ENCODE measurements at places on chromosomes 16 and 17. TPM values are rescaled to one million over a fixed set of nuclear protein-coding genes. Genes with fewer than 3 reads are reported as not detected.

GRCh38 chr16:54506741-54507500 is 220.3 kb upstream of the IRX3 start:
- no peaks in the 10 kb centered on the region for H3K4me1 ChIP-seq
- no peak overlapping the region for H3K27ac ChIP-seq
- H3K4me3 ChIP-seq, result no peak overlapping the region
- no peaks in the 10 kb centered on the region for H3K36me3 ChIP-seq
- peaks cover 9% of the 10 kb centered on the region for H3K27me3 ChIP-seq

DNA sequence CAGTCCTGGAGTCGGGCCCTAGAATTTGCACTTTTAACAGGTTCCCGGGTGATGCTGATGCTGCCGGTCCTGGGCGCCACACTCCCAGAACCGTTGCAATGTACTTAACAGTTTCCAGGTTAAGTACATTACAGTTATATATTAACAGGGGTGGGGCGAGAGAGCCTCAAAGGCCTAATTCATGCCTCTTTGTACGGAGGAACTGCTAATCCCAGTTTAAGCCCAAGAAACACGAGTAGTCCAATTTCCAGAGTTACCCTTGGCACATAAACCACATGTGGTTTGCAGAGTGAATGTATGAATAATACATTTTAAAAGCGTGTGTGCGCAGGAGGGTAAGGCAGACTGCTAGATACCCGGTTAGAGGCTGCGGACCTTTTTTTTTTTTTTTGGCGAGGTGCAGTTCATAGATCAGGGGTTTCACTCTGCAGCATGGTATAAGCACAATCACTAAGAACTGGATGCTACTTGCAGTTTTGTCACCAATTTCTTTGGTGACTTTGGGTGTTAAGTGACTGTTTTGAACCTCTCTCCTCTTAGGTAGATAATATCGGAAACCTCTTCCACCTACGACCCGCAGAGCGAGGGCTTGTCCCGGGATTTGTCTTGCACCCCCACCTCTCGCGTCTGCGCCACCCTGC is 713 bp downstream of the COX11 start:
- DNase-seq, result peak; percentile 65
- peaks cover 11% of the 10 kb centered on the region for H3K36me3 ChIP-seq
- no peak overlapping the region for H3K27ac ChIP-seq
- no peaks in the 10 kb centered on the region for H3K27me3 ChIP-seq
- no peak overlapping the region for H3K4me3 ChIP-seq
- H3K4me1 ChIP-seq, result peaks cover 31% of the 10 kb centered on the region

DNA sequence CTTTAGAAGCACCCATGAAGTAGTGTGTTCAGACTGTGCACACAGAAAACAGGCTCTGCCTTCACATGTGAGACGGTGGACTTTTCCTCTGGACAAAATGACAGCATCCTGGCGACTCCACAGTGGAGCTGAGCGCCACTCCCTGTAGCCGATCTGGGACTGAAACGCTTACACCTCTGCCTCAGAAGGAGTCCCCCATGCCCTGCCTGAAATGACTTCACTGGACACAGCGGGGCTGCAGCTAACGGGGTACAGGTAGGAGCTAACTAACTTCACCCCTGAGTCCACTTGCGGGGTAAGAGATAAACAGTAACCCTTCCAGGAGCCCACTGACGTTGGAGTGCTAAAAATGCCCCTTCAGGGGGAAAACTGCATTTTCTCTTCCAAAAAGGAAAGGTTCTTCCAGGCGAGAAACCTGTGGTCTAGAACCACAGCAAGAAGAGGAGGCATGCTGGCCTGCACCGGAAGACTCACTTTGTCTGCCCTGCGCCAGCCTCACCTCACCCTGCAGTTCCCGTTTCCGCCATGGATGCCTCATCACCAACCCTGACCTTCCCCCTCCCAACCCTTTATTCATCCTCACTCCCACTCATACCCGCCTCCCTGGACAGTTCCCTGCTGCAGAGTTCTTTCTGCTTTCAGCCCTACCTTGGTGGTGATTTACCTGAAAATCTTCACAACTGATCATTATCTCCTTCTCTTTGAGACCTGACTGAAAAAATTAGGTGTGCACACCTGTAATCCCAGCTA is 19.4 kb upstream of the ENDOV start:
- no peak for DNase-seq
- H3K27me3 ChIP-seq, result no peaks in the 10 kb centered on the region
- H3K27ac ChIP-seq, result no peak overlapping the region

PER1 gene
- total RNA-seq, result 129 TPM

CCL8 gene
- not detected for total RNA-seq

NLRC3 gene
- total RNA-seq, result 19.8 TPM

HASPIN gene
- total RNA-seq, result 20.7 TPM

RNF112 gene
- 0.34 TPM for total RNA-seq

Measured in activated CD8-positive, alpha-beta T cell treated with anti-CD3 and anti-CD28 coated beads for 36 hours (primary cell).